Substantia nigra (tissue), 51 donors: ENCODE measurements at places on chromosomes 1 and 21.

DNA sequence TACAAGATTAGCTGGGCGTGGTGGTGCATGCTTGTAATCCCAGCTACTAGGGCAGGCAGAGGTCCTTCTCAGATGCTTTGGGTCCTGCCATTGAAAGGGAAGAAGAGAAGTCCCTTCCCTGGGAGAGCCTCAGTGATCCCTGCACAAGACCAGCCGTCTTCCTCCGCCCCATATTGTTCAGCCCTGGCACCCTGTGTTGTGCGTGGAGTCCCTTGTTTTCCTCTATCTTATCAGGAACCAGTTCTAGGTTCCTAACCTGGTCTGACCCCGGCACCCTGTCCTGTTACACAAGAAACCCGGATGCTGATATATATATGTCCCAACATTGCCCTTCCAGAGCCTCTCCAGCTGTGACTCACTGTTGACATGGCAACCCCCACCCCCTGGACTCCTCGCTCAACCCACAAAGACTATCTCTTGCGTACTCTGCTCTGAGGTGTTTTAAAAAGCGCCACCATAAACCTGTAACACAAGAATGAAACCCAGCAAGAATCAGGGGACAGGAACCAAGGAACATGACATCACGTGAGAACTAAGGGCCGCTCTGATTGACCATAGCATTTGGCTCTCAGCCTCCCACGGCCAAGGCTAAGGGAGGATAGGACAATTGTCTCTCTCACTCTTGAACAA is 4.8 kb downstream of the MX2 start:
- no peak for DNase-seq

GRCh38 chr1:184002071-184002470 is 35.5 kb downstream of the COLGALT2 start:
- peak; percentile 59 for DNase-seq

- no peak for DNase-seq
These were observed at the start of gene CLCNKA for GRCh38 chr1:16021681-16022080. TSS of gene CLCNKA (plus strand) at chr1:16022036. CDS start at chr1:16022620, 584 bp downstream.

DNA sequence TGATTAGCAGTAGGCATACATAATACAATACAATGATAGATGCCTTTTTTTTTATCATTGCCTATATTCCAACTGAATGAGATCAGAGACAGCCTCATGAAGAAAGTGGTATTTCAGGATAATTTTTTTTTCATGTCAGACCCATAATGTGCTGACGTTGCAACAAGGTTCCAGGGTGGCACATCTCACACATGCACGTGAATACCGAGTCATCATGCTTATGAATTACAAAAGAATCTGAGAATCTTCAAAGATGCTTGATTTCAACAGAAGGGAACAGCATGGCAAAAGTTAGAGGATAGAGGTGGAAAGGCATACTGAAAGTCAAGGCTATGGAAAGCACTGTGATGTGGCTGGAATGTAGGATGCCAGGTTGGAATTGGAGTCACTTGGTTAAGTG is 5.0 kb upstream of the RNF11 start:
- no peak for DNase-seq

- peak; percentile 79 for DNase-seq
These were observed 4.0 kb downstream of the GLMP start for GRCh38 chr1:156291226-156292061.

GRCh38 chr1:51512606-51513005 is 6.5 kb downstream of the EPS15 start:
- no peak for DNase-seq
